ENCODE measurements at places on chromosomes 3 and 15. TPM values are rescaled to one million over a fixed set of nuclear protein-coding genes. Genes with fewer than 3 reads are reported as not detected.

GRCh38 chr3:32848215-32848614 lies 30.4 kb downstream of the TRIM71 start:
- no peak for DNase-seq

- DNase-seq = no peak
Measured at GRCh38 chr3:154615471-154615870, 185.5 kb upstream of the GPR149 start.

- DNase-seq = no peak
Measured at GRCh38 chr3:38167591-38167990, 2.3 kb downstream of the OXSR1 start.

- DNase-seq = no peak
Measured at GRCh38 chr3:14841836-14842235, 23.1 kb downstream of the FGD5 start.

GRCh38 chr3:48634661-48635221 lies 520 bp downstream of the SLC26A6 start:
- no peak for DNase-seq

- DNase-seq = no peak
Measured at GRCh38 chr15:74573987-74574386, 33.0 kb downstream of the ARID3B start.

GRCh38 chr3:161484226-161484625 lies 12.4 kb upstream of the OTOL1 start:
- DNase-seq = no peak

DNA sequence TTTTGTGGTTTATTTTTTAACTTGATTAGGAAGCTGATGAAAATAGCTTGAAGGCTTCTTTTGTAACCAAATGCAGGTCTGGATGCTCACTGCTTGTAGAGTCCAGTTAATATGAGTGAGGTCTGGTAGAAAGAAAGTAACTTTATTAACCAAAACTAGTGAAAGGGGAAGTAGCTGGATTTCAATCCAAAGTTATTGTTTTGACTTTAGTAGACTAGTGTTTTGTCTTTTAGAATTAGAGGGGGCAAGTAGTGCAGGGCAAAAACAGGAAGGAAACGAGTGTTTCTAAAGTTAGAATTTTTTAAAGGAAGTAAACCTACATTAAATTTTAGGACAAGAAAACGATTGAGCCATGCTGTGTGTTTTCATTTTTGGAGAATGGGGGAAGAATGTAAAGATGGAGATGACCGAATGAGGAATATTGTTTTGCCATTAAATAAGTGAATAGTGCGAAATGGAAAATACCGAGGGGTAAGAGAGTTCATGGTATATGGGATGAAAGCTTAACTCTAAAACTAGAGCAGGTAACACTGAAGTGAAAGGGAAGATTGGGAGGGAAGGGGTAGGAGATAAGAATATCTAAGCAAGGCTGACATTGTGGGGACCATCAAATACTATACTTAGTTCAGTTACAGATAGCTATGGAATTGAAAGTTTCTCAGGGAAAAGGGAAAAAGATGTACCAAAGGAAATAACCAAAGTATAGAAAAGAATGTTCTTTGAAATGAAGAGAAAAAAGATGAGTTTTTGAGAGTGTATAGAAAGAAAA lies 40.0 kb downstream of the USP3 start:
- DNase-seq = no peak

GRCh38 chr3:3799173-3800079 lies at the start of gene LRRN1:
Gene LRRN1 (plus strand): TSS chr3:3799431. CDS start chr3:3844642, 45,211 bp downstream.
- peak; percentile 31 for DNase-seq

DNA sequence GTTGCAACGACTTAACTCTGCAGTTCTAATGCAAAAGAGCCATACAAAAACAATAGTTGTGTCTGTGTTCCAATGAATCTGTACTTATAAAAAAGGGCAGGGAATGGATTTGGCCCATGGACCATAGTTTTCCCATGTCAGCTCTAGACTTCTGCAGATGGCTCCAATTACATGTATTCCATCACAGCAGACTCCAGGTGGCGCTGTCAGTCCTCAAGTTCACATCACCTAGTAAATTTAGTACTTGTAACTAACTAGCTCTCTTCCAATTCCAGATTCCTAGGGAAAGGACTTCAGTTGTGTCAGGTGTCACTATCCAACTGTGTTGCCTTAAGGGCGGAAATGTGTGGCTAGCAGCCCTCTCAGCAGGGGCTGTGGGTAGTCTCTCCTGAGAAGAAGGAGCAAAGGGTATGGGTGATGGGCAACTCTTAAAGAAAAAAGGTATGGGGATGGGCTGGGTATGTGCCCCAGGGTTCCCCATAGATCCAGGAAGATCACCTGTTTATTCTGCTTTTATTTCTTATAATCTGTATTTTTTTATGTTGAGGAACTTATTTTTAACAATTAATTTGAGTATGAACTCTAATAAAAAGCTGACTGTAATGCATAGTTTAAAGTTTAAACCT lies 36.2 kb downstream of the BBS4 start:
- DNase-seq = peak; percentile 31

DNA sequence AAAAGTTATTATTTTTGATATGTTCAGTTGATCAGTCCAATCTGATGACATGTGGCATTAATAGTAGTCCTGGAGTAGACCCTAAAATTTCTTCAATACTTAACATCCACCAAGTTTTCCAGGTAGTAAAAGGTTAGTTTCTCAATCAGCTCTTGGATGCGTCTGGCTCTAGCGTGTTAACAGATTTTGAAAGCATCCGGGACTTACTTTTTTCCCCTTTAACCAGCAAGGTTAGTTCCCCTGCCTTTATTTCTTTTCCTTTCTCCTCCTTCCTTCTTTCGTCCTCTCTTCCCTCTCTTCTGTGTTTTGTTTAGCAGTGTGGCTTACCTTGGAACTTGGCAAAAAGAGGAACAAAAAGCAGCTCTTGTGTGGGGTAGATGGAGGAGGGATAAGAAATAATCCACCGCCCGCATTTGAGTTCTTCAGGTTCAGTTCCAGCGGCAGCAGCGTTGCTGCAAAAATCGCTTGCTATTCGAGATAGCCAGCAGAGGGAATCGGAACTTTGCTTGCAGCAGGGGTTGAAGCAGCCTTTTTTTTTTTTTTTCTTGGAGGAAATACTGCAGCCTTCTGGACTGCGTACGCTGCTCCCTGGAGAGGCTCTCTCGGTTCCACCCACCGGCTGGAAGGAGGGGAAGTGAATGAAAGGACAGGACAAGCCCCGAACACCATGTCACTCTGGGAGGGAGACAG lies at the start of gene RBMS3:
TSS of gene RBMS3 (plus strand) at position 668 of the 690 bp plus-strand sequence.
- no peak for DNase-seq

NTRK3 gene
- polyA plus RNA-seq = 13.2 TPM

ROBO2 gene
- polyA plus RNA-seq = 79.5 TPM

GPX1 gene
- 104 TPM for polyA plus RNA-seq

PRKAR2A gene
- polyA plus RNA-seq = 43.9 TPM

BFSP2 gene
- not detected for polyA plus RNA-seq

SLC25A26 gene
- 29.8 TPM for polyA plus RNA-seq

GPR15 gene
- not detected for polyA plus RNA-seq

TLR9 gene
- 0.11 TPM for polyA plus RNA-seq

ITIH1 gene
- polyA plus RNA-seq = 0.48 TPM

C3orf22 gene
- not detected for polyA plus RNA-seq

DPPA2 gene
- 1.4 TPM for polyA plus RNA-seq

Measured in right renal cortex interstitium (tissue), 3 donors.